Omental fat pad (tissue), 4 donors: ENCODE measurements at places on chromosomes 2 and 18. TPM values are rescaled to one million over a fixed set of nuclear protein-coding genes. Genes with fewer than 3 reads are reported as not detected.

DNA sequence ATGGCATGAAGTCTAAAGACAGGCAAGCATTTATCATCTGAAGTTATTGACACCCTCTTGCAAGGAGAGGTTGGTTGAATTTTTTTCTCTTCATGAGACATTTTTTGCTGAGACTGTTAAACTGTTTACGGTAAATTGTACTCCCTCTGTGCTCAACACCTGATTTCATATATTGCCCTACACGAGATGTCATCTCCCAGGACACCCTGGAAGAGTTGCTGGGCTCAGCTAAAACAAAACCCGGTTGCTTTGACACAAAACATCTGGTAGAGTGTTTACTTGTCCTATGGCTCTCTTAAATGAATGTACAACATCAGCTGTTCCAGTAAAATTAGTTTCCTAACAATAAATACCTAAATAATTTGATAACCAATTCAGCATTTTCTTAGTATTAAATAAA lies 533.8 kb downstream of the SOCS6 start:
- DNase-seq = no peak

GRCh38 chr2:25655316-25655715 lies 18.1 kb downstream of the DTNB start:
- no peak for DNase-seq

DNA sequence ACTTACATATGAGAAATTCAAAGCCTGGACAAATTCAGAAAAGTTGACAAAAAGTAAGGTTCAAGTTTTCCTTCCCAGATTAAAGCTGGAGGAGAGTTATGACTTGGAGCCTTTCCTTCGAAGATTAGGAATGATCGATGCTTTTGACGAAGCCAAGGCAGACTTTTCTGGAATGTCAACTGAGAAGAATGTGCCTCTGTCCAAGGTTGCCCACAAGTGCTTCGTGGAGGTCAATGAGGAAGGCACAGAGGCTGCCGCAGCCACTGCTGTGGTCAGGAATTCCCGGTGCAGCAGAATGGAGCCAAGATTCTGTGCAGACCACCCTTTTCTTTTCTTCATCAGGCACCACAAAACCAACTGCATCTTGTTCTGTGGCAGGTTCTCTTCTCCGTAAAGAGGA lies 17.0 kb downstream of the SERPINB8 start:
- no peak for DNase-seq

GRCh38 chr2:190846746-190847145 lies 33.9 kb upstream of the GLS start:
- DNase-seq = no peak

DRC1 gene
- total RNA-seq = not detected

DCC gene
- 0.12 TPM for total RNA-seq
